Pulmonary artery endothelial cell (primary cell): ENCODE measurements at places on chromosomes 6 and 20.

DNA sequence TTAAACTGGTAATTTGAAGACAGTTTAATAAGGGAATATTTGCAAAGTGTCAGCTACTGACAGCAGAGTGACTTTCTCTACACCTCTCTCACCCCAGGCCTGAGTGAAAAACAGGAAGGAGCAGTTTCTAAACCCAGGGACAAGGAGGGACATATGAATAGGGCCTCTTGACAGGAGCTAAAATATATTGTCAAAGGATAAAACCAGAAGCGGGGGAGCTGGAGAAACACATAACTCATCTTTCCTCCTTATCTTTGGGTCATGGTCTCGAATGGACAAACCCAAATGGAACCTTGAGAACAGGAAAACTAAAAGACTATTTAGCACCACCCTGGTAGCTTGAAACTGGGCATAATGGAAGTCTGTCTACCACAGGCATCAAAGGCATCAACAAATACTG, 197.5 kb upstream of the FOXA2 start:
- no peak for DNase-seq

DNA sequence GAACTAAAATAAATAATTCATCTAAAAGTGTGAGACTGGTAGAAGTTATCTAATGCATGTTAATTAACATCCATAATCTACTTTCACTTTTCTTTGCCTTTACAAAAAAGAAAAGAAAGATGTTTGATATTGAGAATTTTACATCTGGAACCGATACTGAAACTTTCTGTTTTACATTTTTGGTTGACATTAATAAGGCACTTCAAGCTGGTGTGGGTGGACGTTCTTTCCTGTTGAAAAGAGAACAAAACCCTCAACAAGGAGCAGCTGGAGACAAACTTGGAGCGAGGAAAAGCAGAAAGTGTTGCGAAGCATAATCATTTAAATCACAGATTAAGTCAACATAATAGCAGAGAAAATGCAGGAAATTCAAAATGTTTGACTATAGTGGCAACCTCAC, 575.2 kb upstream of the ADGRB3 start:
- no peak for DNase-seq

- no peak for DNase-seq
Observed at GRCh38 chr6:145562771-145563615, 172.3 kb downstream of the EPM2A start.

DNA sequence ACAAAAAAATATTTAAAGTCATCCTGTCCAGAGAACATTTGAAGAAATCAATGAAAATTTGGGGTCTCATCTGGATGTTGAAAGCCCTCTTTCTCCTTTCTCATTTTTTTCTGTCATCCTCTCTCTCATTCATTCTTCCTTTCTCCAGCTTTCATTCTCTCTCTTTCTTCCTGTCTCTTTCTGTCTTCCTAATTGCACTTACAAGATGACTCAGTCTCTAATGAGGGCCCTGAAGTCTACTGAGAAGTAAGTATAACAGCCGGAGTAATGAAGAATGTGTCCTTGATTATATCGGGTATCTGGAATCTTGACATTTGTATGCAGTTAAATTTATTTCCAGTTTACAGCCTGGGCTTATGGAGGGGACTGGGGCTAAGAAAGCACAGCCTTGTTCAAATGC, 232.2 kb upstream of the SULF2 start:
- DNase-seq = no peak

GRCh38 chr20:1286267-1287024, 20.4 kb downstream of the SNPH start:
- DNase-seq = no peak

GRCh38 chr6:75748743-75749538, at the start of gene MYO6:
Gene MYO6 (plus strand): TSS chr6:75749239. CDS start chr6:75817548, 68,309 bp downstream.
- DNase-seq = no peak
